ENCODE measurements at places on chromosomes 5 and 9. TPM values are rescaled to one million over a fixed set of nuclear protein-coding genes. Genes with fewer than 3 reads are reported as not detected.

The LHX3 gene
- not detected for total RNA-seq

The NUTM2F gene
- not detected for total RNA-seq

The CDC20B gene
- not detected for total RNA-seq

The NPR3 gene
- 73.3 TPM for total RNA-seq

The MCIDAS gene
- total RNA-seq: not detected

DNA sequence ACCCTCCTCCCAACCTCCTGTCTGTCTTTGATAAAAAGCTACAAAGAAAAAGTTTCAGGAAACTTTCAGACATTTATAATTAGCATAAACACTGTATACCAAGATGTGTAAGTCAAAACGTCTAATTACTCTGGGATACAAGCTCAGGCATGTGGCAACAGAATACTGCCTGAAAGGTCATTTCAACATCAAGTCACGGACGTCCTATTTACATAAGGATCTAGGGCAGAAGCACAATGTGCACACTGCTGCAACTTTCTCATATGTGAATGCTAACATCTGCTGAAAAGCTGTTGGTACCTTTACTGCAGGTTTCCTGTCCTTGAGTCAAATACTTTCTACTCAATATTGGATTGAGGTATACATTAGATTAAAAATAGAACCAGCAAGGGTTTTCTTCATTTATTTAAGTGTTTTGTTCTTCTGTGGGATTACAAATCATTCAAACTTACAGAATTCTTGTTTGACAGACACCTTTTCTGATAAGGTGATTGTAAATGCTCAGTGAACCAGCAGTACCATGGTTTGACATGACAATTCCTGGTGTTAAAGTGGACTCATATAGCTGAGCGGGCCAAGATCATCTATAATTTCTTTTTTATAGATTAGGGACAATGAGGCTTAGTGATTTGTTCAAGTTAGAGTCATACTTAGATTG, 36.8 kb downstream of the ELL2 start:
- H3K27me3 ChIP-seq: peaks cover 5% of the 10 kb centered on the region
- no peak overlapping the region for H3K4me3 ChIP-seq
- no peak overlapping the region for H3K27ac ChIP-seq

- peaks cover 21% of the 10 kb centered on the region for H3K4me1 ChIP-seq
- no peak overlapping the region for H3K27ac ChIP-seq
- peaks cover 6% of the 10 kb centered on the region for H3K27me3 ChIP-seq
- H3K4me3 ChIP-seq: no peak overlapping the region
Measured at GRCh38 chr5:91178461-91178860, 204.7 kb downstream of the ARRDC3 start.

DNA sequence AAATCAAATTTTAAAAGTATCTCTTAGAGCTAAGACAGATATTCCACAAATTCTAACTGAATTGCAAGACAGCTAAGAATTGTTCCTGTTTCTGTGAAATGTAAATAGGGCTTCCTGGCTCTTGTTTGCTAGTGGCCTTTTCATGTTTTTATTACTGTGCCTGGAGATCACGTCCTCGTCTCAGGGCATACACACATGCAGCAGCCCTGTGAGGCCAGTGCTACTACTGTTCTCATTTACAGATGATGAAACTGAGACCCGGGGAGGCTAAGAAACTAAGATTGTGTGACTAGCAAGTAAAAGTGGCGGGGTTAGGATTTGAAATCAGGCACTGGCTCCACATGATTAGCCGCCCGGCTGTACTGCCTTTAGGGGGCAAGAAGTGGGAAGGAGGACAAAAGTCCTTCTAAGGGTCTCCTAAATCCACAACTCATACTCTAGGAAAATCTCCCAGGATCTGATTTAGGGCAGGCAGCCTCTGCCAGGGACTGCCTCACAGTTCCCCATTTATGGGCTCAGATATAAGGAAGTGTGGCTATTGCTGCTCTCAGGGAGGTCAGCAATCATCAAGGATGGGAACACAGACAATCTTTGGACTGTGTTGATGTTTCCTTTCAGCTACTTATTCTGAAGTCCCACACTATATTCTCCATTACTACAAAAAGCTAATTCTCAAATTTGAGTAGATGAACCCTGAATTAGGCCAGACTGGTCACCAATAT, 7.9 kb downstream of the PRUNE2 start:
- no peaks in the 10 kb centered on the region for H3K36me3 ChIP-seq
- no peak overlapping the region for H3K27ac ChIP-seq
- DNase-seq: no peak
- peaks cover 7% of the 10 kb centered on the region for H3K4me1 ChIP-seq
- no peak overlapping the region for H3K4me3 ChIP-seq

DNA sequence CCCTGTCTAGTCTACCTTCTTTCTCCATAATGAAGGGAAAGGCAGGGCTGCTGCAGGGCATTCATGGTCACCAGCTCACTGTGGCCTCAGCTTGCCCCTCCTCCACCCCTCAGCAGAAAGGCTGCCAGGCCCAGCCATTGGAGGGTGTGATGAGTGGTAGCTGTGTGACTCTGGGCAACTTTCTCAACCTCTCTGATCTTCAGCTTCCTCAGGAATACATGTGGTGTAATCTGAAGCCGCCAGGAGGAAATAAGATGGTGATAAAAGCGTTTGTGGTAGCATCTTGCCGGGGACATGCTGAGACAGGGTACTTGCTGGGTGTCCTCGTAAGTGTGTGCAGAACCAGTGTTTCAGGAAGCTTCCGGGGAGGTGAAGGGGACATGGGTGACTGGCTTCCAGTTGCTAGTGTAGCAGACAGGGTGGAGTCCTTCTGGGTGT, 9.8 kb downstream of the CXCL14 start:
- no peak overlapping the region for H3K4me3 ChIP-seq
- DNase-seq: no peak
- H3K4me1 ChIP-seq: no peaks in the 10 kb centered on the region
- H3K27me3 ChIP-seq: peaks cover 6% of the 10 kb centered on the region

GRCh38 chr9:109576762-109577161, 78.7 kb upstream of the PTPN3 start:
- no peak for DNase-seq
- no peak overlapping the region for H3K4me3 ChIP-seq
- no peaks in the 10 kb centered on the region for H3K27me3 ChIP-seq
- H3K27ac ChIP-seq: no peak overlapping the region
- H3K36me3 ChIP-seq: no peaks in the 10 kb centered on the region

DNA sequence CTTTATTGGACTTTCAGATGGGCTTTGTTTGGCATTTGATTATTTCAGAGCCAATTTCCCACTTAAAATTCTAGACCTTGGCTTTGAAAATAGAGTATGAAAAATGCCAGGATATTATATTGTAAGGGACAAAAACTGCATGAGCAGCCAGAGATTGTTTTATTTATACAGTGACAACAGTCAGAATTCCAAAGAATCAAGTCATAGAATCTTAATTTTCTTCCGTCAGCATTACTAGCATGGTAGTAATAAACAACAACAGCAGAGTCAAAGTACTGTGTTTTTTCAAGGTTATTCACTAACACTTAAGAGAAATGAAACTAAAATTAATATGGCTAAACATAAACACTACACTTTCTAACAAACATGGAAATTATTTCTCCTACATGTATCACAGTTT, 52.2 kb downstream of the MLLT3 start:
- H3K4me3 ChIP-seq: no peak overlapping the region
- H3K4me1 ChIP-seq: no peaks in the 10 kb centered on the region
- no peaks in the 10 kb centered on the region for H3K27me3 ChIP-seq
- H3K36me3 ChIP-seq: peaks cover 7% of the 10 kb centered on the region

GRCh38 chr9:121550569-121551512, 51.2 kb upstream of the GGTA1 start:
- no peak overlapping the region for H3K4me3 ChIP-seq
- H3K36me3 ChIP-seq: no peaks in the 10 kb centered on the region
- H3K27me3 ChIP-seq: peaks cover 6% of the 10 kb centered on the region
- H3K4me1 ChIP-seq: peaks cover under 1% of the 10 kb centered on the region
- no peak overlapping the region for H3K27ac ChIP-seq

GRCh38 chr9:82988488-82988887, 74.5 kb downstream of the RASEF start:
- DNase-seq: no peak
- no peaks in the 10 kb centered on the region for H3K36me3 ChIP-seq
- no peak overlapping the region for H3K27ac ChIP-seq
- no peaks in the 10 kb centered on the region for H3K27me3 ChIP-seq

- no peak overlapping the region for H3K27ac ChIP-seq
- peaks cover 3% of the 10 kb centered on the region for H3K27me3 ChIP-seq
- no peak overlapping the region for H3K4me3 ChIP-seq
- DNase-seq: no peak
- peaks cover 7% of the 10 kb centered on the region for H3K36me3 ChIP-seq
Measured at GRCh38 chr5:94545870-94546625, 72.4 kb downstream of the KIAA0825 start.
